GM03348 (cell line): ENCODE measurements at places on chromosomes 5 and 9.

DNA sequence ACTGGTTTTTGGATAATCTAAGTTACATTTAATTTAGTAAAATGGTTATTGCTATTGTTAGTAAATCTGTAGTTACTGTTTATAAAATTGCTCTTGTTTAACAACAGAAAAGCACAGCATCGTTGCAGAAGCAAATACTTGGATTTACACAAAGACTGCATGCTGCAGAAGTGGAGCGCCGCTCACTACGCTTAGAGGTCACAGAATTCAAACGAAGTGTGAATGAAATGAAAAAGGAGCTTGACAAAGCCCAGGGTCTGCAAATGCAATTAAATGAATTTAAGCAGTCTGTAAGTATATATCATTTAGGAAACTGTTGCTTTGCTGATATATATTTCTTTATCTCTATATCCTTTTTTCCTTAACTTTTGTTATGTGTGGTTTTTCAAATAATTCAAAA lies 226.0 kb downstream of the CCDC171 start:
- no peak for DNase-seq

DNA sequence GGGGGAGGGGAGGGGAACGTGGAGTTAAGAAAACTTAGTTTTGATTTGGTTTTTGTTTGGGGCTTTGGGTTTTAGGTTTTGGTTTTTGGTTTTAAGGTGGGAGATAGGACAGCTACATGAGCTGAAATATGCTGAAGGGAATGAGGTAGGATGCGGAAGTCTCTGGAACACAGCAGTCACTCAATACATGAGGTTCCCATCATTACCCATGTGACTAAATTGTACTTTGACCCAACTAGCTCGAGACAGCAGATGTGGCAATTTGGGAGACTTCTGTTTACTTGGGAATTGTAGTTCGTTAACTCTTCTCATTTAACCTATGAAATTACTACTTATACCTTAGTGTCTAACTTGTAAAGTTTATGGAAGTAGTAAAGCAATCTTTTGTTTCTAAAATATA lies 124.2 kb downstream of the TLE1 start:
- DNase-seq: no peak

DNA sequence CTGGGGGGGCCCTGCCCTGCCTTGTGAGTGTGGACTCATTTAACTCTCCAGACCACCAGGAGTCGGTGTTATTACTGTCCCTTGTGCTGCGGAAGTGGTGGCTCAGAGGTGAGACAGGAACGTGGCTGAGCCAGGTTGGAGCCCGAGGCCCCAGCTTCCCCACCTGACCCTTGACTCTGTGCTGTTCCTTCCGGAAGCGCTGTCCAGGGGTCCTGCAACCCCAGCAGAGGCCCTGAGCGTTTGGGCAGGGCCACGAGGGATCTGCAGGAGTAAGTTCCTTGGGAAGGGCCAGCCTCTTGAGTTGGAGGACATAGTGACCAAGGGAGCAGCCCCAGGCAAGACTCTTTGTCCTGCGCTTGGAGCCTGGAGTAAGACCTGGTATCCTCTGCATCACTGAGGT lies 99.6 kb downstream of the RXRA start:
- DNase-seq: no peak

DNA sequence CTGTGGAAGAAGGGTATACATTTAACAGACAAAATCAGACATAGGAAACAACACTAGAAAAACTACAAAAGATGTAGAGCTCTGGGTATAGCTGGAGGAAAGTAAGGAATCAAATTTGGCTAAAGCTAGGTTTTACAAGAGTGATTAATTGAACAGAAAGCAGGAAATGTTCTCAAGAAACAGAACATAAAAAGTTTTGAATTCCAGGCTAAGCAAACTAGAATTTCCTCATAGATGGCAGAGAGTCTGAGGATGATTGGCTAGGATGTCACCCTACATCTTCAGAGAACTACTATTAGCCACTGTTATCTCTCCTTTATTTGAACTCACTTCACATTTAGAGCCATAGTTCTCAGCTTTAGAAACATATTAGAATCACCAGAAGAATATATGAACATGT lies 502.1 kb upstream of the PAPPA start:
- peak; percentile 9 for DNase-seq
